ENCODE measurements at places on chromosomes 2 and 18. TPM values are rescaled to one million over a fixed set of nuclear protein-coding genes. Genes with fewer than 3 reads are reported as not detected.

DNA sequence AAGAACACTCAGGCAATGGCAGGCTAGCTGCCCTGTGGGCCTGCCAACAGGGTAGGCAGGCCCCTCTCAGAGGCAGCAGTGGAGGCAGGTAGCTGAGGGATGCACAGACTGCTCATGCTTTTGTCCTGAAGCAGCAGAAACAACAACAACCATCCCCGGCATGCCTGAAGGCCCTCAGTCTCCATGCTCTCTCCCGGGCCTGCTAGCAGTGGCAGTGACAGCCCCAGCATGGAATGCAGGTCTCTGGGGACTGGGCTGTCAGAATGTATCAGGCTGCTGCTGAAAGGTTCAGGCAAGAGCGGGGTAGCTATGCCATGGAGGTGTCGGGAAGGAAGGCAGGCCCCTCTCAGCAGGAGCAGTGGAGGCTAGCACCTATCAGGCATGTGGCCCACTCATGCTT lies 209.8 kb downstream of the KCNJ3 start:
- DNase-seq: no peak

DNA sequence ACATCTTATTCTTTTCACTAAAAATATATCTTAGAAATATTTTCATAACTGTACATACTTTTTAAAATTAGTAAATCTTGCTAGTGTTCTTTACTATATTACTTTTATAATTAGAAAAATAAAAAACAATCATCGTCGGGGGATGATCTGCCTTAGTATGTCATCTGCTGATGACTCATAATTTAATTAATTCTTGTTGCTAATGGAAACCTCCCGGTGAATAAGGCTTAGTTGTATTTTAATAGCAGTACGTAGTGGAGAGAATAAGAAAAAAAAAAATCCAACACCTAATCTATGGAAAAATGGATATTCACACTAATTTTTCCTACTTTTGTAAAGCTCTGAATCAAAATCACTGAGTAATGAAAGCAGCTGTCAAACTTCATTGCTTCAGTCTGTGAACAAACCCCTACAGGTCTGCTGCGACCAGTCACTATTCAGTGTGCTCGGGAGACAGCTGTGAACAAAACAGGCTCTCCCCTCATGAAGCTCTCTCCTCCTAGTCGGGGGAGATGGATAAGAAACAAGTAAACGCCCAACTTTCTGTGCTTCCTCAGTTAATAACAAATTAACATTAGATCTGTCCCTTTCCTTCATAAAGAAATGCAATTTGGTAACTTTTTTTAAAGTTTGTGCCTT lies 97.4 kb upstream of the UPP2 start:
- DNase-seq: no peak

- no peak for DNase-seq
Observed at GRCh38 chr2:85143463-85144082, 10.4 kb downstream of the TCF7L1 start.

GRCh38 chr2:27369471-27370025 lies 590 bp downstream of the EIF2B4 start:
- DNase-seq: no peak

DNA sequence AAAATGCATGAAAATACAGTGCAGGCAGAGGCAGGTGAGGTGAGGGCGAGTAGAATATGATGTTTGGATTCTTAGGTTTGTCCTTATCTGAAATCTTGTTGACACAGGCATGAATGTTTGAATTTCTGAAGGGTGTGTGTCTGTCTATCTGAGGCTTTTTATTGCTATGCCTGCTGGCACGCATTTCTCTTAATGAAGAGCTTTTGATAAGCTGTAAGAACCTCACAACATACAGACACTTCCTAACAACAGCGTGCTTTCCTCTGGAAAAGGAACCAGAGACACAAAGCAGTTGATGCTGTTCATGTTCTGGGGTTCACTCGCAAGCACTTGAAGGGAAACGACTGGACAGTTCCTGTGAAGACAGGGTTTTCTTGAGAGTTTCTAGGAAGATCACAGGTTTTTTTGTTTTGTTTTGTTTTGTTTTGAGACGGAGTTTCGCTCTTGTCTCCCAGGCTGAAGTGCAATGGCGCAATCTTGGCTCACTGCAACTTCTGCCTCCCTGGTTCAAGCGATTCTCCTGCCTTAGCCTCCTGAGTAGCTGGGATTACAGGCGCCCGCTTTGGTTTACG lies 33.3 kb upstream of the CABLES1 start:
- DNase-seq: no peak

GRCh38 chr18:27599202-27599829 lies 414.2 kb upstream of the CHST9 start:
- no peak for DNase-seq

- no peak for DNase-seq
Observed at GRCh38 chr2:8966123-8966908, 37.2 kb downstream of the MBOAT2 start.

DNA sequence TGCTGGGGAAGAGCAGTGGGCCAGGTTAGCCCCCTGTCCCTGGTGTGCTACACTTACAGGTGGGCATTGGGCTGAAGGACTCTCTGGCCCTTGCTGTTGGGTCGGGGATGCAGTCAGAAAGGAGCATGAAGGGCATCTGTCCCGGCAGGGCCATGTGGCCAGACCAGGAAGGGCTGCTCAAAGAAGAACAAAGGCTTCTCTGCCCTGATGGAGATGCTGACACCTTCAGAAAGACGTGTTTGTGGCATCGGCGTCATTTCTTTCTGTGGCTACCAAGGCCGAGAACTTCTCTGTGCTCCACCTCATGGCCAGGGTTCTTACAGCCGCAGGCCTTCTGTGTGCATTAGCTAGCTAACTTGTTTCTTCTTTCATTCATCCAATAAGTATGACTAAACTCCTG lies 239.1 kb downstream of the FAM210A start:
- no peak for DNase-seq

- DNase-seq: no peak
Observed at GRCh38 chr18:75214332-75214690, 3.7 kb downstream of the TSHZ1 start.

DNA sequence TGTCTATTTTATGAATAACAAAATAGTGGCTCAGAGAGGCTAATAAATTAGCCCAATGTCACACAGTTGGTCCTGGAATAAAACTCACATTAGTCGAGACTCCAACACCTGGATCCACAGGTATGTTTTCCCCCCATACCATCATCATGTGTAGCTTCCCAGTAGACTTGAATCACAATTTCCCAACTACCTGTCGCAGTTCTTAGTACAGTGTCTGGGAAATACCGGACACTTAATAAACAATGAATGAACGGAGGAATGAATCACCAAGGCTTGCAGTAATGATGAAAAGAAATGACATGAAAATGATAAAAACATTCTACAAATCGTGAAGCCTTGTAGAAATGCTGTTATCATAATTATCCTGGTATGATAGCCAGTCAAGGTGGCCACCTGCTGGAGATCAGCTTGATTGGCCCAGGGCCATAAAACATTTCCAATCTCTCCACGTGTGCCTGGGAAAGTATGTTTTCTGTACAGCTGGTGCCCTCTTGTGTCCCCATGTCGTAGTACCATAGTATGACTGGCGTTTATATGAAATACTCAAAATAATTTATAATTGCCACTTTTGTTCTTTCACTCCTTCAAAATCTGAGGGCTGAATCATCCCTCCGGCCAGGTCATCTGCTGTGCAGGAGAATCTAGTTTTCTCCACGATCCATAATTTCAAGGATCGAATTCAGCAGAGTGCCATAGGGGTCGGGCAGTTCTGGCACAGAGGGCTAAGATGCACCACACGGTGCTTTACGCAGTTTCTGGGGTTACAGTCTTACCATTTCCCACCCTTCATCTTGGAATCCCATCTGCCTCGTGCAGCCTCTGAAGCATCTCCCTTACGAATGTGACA lies 95.4 kb downstream of the LAMA1 start:
- no peak for DNase-seq

DNA sequence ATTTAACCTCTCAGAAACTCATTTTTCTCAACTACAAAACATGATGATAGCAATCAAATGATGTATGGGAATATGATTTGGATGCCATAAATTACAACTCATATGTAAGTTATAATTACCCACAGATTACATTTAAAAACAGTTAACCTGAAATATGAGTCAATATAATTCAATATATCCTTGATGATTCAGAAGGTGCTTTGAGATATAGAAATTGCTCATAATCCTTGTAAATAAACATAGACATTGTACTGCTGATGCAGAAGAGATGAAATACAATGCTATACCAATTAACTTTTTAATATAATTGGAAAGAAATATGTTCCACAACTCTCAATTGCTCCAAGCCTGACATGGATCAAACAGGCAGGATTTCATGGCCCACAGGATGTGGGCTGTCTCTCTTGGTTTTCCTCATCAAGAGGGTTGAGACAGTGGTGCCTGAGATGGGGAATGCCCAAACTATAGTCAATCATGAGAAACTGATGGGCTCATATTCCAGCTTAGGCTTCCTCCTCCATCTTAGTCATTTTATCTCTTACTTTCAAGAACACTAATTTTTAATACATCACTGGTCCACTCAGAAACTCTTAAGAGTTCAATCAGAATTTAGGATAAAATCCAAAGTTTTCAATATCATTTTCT lies 49.4 kb downstream of the NCKAP5 start:
- no peak for DNase-seq

DNA sequence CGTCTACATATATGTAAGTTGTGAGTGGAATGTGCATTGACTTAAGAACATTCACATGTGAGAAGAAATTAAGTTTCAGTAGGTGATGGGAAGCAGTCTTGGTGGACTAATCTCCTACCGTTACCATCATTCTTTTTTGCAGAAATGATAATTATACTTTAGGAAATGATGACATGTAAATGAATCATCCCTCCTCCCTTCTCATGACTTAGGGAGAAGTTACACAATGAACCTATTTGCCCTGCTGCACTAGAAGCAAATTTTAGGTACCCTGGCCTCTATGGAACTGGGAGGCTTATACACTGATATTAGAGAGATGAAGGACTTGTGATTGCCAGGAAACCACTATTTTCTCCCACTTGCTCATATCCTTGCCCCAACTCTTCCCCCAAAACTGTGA lies 214.2 kb downstream of the CALCRL start:
- DNase-seq: no peak

DNA sequence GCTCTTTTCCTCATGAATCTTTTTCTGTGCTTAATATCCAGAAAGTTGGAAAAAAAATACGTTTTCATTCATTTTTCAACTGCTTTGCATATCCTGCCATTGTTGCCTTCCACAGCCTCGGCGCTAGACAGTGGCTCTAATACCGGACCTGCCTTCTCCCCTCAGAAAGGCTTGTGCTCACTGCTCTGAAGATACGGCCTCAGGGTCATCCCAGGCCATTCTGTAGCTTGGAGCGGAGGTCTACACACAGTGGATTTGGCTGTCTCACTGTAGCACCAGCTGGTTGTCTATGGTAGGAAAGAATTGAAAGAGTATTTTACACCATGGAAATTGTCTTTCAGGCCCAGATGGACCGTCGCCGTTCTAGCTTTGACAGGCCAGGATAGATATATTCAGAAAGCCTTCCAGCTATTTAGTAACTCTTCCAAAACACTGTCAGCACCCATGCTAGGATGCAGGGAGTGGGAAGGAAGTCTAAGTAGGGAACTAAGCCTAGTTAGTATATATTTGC lies 242.0 kb downstream of the TMEM182 start:
- no peak for DNase-seq

DNA sequence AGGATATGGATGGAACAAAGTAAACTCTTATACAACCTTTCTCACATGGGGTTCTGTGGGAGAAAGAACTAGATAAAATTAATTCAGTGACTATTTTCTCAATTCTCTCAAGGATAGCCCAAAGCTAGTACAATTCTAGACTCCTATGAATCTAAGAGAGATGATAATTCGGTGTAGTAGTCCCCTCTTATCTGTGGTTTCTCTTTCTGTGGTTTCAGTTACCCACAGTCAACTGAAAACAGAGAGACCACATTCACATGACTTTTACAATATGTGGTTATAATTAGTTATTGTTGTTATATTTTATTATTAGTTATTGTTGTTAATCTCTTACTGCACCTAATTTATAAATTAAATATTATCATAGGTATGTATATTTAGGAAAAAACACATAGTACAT lies 53.5 kb upstream of the C2orf15 start:
- no peak for DNase-seq

DNA sequence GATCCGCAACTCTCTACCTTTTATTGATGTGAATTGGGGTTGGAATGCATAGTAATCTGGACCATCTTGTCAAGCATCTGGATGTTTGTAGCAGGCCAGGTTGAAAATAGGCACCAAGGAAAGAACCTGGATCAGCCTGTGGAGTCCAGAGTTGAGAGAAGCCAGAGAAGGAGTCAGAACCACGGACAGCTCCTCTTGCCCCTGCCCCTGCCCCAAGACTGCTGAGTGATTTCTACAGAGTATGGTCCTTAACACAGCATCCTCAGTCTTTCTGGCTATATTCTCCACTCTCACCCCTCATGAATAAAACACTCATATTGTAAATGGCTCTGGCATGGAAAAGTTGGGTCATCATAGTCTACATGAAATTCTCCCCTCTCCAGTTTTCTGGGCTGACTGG lies 154.6 kb downstream of the LOXHD1 start:
- peak; percentile 12 for DNase-seq

- DNase-seq: no peak
Observed at GRCh38 chr18:13103366-13103765, 112.2 kb downstream of the CEP192 start.

DNA sequence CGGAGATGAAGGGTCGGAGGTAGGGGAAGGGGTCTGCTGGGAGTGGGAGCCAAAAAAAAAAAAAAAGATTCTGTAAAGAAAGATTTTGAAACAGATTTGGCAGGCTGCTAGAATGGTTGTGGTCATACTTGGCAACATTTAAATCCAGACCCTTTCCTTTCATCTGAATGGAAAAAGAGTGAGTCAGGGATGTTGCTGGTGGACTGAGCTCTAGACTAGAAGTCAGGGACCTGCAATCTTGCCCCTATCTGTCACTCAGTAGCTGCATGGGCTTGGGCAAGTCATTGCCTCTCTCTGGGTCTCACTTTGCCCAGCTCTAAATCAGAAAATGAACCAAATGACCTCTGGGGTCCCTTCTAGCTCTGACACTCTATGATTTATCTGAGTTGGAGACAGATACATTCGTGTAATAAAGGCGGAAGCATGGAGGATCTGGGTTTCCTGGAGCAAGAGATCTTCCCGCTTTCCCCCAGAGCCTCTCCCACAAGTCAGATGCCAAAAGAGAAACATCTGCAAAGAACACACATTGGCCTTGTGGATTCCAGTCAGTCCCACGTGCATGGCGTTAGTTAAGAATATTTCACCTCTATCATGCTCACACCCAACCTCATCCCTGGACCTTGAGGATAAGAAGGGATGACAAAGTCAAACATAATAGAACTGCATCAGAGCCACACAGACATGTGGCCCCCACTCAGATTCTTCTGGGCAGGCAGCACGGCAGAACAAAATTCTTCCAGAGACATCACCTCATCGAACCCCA lies 58.5 kb downstream of the ADD2 start:
- no peak for DNase-seq

DNA sequence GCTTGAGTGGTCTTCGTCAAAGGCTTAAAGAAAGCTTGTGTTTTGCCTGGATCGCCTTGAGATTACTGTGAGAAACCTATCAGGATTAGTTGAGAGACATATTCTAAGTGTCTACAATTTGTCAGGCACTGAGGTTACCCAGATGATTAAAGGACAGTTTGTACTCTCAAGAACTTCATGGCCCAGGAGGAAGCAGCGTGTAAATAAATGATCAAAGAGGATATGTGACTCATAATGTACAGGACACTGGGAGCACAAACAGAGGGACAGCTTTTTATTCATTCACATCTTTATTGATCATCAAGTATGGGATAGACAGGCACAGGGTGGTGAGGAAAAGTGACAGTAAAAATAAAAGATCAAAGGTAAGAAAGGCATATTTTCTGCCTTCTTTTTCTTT lies 152.6 kb upstream of the FSHR start:
- no peak for DNase-seq

The SH3BP4 gene
- 43.6 TPM for polyA plus RNA-seq

The ADRA2B gene
- polyA plus RNA-seq: 2.5 TPM

The UGT1A10 gene
- not detected for polyA plus RNA-seq

The MERTK gene
- polyA plus RNA-seq: 21.2 TPM

The UGT1A6 gene
- polyA plus RNA-seq: 6.2 TPM

The RASGRP3 gene
- polyA plus RNA-seq: 24.8 TPM
